ENCODE measurements at places on chromosomes 11 and 22. TPM values are rescaled to one million over a fixed set of nuclear protein-coding genes. Genes with fewer than 3 reads are reported as not detected.

The SYCE3 gene
- not detected for polyA plus RNA-seq

The PYGM gene
- polyA plus RNA-seq, result 12.5 TPM

The SPTBN2 gene
- under 0.01 TPM for polyA plus RNA-seq

The DDB1 gene
- 80.1 TPM for polyA plus RNA-seq

The SLC6A5 gene
- not detected for polyA plus RNA-seq

The ZNRF3 gene
- polyA plus RNA-seq, result 1.4 TPM

The OR4C45 gene
- polyA plus RNA-seq, result not detected

The IGSF9B gene
- 6.5 TPM for polyA plus RNA-seq

The PCSK7 gene
- 23.5 TPM for polyA plus RNA-seq

The DEUP1 gene
- polyA plus RNA-seq, result not detected

The CASP5 gene
- not detected for polyA plus RNA-seq

The BCR gene
- 30.1 TPM for polyA plus RNA-seq

The OR52N4 gene
- not detected for polyA plus RNA-seq

The NLRP14 gene
- polyA plus RNA-seq, result 0.05 TPM
